ENCODE measurements at places on chromosomes 2 and 18.

DNA sequence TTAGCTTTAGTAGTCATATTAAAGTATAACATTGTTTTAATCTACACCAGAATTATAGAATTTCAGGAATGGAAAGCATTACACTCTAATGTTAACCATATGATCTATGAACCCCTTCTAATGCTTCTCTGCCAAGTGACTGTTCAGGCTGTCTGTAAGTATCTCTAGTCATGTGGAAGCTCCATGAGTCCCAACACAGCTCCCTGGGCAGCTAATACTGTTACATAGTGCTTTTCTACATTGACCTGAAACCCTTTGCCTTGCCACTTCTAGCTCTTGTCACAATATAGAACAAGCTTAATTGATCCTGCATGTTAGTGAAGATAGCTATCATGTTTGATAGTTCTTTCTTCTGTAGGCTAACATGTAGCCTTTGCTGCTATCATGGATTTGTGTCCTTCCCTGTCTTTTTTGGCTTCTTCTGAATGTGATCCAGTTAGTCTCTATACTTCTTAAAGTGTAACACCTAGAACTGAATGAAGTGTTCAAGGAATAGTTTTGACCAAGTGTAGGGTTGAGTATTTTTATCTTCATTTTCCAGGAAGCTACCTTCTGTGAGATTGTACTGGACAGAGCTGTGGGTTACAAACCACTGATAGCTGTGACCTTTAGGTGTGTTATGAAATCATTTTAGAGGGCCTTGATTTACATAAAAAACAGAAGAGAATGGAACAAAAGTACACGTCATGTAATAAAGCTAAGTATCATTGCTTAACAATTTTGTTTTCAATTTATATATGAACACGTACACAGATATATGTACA, 23.7 kb downstream of the BABAM2 start:
- no peak for DNase-seq

GRCh38 chr2:161703863-161704262, 79.6 kb downstream of the SLC4A10 start:
- DNase-seq, result no peak

GRCh38 chr2:46135958-46136357, 161.2 kb upstream of the EPAS1 start:
- DNase-seq, result no peak

GRCh38 chr2:132715386-132716351, 45.7 kb upstream of the LYPD1 start:
- no peak for DNase-seq

DNA sequence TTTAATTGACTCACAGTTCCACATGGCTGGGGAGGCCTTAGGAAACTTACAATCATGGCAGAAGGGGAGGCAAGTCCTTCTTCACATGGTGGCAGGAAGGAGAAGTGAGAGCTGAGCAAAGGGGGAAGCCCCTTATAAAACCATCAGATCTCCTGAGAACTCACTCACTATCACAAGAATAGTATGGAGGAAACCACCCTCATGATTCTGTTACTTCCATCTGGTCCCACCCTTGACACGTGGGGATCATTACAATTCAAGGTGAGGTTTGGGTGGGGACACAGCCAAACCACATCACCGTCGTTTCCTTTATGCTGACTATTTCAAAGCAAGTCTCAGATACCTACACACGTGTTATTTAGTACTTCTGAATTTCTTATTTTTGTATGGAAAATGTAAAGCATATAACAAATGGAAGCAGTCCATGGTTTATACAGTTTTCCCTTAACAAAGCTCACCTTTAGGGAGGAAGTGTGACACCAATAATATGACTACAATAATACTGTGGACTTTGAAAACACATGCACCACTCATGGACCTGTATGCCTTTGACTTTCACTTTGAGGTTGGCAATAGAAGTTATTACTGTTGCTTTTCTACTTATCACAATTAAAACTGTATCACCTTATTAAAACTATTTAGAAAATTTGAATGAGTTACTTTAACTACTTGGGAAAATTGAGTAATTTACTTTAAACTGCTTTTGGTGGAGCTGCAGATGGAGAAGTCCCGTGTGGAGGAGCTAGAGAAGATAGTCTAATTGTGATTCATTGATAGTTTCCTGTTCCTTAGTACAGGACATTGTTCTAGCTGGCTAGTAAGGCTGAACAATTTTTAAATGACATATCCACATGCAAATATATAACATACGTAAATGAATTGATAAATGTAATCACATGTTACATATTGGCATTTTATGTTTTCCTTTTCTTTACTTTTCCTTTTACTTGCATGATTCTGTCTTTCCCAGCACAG, 37.3 kb downstream of the MTCL1 start:
- no peak for DNase-seq

DNA sequence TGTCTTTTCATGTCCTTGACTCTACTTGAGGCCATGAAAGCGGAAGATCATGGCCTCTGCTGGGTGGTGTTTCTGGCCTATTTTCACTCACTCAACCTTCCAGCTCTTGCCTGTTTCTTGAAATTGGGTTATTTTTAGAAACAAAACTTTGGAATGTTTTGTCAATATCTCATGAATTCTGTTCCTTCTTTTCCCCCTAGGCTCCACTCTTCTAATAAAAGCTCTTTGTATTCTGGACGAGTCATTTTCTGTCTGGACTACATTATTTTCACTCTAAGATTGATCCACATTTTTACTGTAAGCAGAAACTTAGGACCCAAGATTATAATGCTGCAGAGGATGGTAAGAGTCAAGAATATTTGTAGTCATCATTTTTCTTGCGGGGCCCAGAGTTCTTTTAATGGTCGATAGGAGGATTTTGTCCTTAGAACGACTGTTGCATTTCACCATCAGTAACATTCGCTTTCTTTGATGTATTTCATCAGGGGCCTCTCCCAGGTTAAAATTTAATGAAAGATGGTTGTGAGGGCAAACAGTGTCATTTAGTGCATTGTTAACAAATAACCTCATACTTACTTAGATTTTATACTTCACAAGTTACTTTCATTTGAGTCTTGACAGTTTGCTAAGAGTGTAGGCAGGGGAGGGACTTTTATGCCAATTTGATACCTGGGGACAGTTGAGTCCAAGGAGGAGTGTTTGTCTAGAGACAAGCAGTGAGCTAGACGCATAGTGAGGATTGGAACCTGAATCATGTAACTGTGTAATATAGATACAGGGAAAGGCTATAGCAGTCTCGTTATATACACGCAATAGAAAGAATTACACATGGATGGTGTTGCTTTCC, 64.6 kb downstream of the TRPM8 start:
- DNase-seq, result no peak

GRCh38 chr18:1006304-1006703, 101.6 kb downstream of the ADCYAP1 start:
- DNase-seq, result no peak

GRCh38 chr2:202718614-202719013, 83.8 kb downstream of the FAM117B start:
- DNase-seq, result no peak

- DNase-seq, result no peak
Observed at GRCh38 chr2:172639823-172640222, 83.9 kb downstream of the PDK1 start.

- no peak for DNase-seq
Observed at GRCh38 chr2:102290594-102290993, 20.8 kb upstream of the IL1RL1 start.

GRCh38 chr2:27549303-27549702, 33.5 kb upstream of the ZNF512 start:
- no peak for DNase-seq

GRCh38 chr2:15722980-15723379, 131.3 kb downstream of the DDX1 start:
- no peak for DNase-seq

GRCh38 chr2:228731517-228731916, 539.6 kb downstream of the PID1 start:
- DNase-seq, result no peak

DNA sequence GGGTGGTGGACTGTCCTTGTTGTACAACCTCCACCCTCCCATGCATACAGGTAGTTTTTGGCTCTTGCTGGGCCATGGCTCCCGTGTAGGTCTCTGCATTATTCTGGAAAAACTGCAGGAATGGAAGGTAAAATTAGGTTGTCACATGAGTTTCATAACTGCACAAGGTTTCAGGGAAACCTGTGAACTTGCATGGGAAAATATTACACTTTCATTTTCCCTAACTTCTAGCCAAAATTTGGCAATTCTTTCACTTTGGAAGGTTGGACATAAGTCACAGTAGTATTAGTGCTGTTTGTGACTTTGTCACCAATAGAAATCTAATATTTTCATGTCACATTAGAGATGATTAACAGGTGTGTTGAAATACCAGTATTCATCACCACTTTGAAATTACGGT, 118.1 kb upstream of the MGAT5 start:
- DNase-seq, result no peak

DNA sequence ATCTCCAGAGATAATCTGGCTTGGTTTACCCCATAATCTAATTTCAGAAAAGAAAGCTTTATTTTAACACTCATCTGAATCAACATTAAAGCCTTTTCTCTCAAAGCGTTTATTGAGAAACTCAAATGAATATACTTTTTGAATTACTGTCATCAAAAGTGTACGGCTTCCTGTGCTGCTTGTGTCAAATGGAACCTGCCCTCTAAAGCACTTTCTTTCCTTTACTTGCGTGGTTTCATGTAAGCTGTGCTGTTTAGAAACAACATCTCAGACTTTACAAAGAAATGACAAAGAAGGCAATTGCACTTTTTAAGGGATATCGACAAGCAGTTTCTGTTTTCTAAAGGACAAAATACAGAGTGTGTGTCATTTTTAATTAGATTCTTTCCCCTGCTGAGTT, 35.1 kb downstream of the CYBRD1 start:
- DNase-seq, result no peak

- DNase-seq, result no peak
Observed at GRCh38 chr2:28662044-28662443, 89.6 kb upstream of the PPP1CB start.

DNA sequence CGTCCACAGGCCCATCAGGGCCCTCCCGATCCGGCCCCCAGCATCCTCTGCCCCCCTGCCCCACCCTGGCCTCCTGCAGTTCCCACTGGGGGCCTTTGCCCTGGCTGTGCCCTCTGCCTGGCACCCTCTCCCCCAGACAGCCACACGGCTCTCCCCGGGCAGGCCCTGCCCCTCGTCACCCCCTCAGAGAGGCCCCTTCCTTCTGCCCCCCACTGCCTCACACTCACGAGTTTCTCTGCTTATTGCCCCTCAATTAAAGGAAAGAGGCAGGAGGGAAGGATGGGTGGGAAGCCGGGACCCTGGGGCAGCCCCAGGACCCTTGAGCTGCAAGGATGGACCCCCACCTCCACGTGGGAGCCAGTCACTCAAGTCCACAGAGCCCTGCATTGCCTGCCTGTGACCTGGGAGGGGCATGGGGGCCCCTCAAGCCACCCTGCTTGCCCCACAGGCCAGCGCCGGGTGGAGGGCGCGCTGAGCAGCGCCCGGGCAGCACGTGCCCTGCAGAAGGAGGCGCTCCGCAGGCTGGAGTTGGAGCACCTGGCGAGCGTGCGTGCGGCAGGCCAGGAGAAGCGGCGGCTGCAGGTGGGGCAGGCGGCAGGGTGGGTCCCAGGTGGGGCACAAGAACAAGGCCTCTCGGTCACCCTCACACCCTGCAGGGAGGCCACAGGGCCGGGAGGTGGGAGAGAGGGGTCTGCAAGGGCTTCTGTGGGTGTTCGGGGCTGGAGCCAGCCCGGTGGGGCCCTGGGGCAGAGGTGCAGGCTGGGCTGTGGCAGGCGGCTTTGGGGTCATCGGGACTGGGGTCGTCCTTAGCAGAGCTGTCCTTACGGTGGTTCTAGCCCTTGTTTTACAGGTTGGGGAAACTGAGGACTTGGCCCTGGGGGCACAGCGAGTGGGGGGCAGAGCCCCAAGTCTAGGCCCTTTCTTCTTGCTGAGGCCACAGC, 30.5 kb upstream of the SNED1 start:
- no peak for DNase-seq
